ENCODE measurements at places on chromosomes 7 and 10.

- H3K27me3 ChIP-seq, result no peaks in the 10 kb centered on the region
- no peak overlapping the region for H3K27ac ChIP-seq
- no peaks in the 10 kb centered on the region for H3K36me3 ChIP-seq
- no peak for DNase-seq
- H3K4me1 ChIP-seq, result no peaks in the 10 kb centered on the region
Observed at GRCh38 chr10:10849306-10849705, 168.4 kb upstream of the CELF2 start.

DNA sequence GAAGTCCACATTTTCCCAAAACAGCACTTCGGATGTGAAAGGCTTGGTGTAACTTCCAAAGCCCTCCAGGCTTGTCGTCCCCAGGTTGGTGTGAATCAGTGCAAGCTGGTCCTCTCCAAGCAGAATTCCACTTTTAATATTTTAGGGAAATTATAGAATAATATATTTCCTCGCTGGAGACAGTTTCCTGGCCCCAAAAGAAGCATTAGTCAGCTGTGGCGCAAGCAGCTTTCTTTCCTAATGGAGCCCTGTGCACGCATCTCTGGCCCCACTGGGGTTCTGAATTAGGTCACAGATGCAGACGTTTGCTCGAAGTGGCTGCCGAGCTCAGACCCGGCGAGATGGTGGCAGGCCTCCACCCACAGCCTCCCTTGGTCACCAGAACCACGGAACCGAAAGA, 33.3 kb upstream of the MNX1 start:
- H3K27ac ChIP-seq, result no peak overlapping the region
- DNase-seq, result no peak
- H3K36me3 ChIP-seq, result no peaks in the 10 kb centered on the region
- no peaks in the 10 kb centered on the region for H3K4me1 ChIP-seq
- no peak overlapping the region for H3K4me3 ChIP-seq

- no peaks in the 10 kb centered on the region for H3K27me3 ChIP-seq
- no peaks in the 10 kb centered on the region for H3K4me1 ChIP-seq
- DNase-seq, result no peak
- no peak overlapping the region for H3K27ac ChIP-seq
Observed at GRCh38 chr7:16604054-16604453, 41.5 kb downstream of the ANKMY2 start.

- DNase-seq, result no peak
- no peaks in the 10 kb centered on the region for H3K27me3 ChIP-seq
- peaks cover 45% of the 10 kb centered on the region for H3K36me3 ChIP-seq
- H3K4me1 ChIP-seq, result no peaks in the 10 kb centered on the region
- no peak overlapping the region for H3K27ac ChIP-seq
Observed at GRCh38 chr7:99631295-99632109, 14.8 kb downstream of the ZSCAN25 start.

- no peaks in the 10 kb centered on the region for H3K27me3 ChIP-seq
- H3K27ac ChIP-seq, result no peak overlapping the region
- H3K4me1 ChIP-seq, result peaks cover 7% of the 10 kb centered on the region
- no peaks in the 10 kb centered on the region for H3K36me3 ChIP-seq
Observed at GRCh38 chr7:106736508-106737201, 75.7 kb upstream of the CCDC71L start.

DNA sequence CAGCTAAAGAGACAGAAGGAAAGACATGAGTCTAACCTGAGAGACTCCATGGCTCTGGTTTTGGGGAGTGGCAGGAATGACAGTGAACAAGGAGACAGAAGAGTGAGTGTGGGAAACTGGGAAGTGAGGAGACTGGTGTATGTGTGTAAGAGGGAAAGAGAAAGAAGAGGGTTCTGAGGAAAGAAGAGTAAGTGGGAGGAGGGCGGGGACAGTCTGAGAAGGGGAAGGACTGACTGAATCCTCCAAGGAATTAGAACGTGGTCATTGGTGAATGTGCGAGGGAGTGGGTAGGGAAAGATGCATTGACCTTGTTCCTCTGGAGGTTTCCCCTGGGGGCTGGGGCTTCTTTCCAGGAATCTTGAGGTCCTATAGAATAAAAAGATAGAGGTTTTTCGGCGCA, 26.6 kb downstream of the WNT8B start:
- no peak for DNase-seq
- no peak overlapping the region for H3K27ac ChIP-seq
- no peaks in the 10 kb centered on the region for H3K27me3 ChIP-seq
- peaks cover 32% of the 10 kb centered on the region for H3K36me3 ChIP-seq
- H3K4me3 ChIP-seq, result no peak overlapping the region

DNA sequence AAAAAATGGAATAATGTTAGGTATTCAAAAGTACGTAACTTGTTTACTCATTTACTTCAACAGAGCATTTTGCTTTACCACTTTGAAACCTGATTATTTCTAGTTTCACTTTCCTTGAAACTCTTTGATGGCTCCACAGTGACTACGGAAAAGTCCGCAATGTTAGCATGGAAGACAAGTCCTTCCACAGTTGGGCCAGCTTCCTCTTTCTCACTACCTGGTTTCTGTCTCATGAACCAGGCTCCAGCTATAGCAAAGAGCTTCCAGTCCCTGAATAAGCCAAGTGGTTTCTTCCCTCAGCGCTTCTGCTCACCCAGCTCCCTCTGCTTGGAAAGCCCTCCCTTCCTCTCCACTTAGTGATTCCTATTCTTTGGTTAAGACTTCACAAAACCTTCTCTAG, 44.8 kb upstream of the SLC16A12 start:
- H3K27ac ChIP-seq, result no peak overlapping the region
- DNase-seq, result no peak
- no peaks in the 10 kb centered on the region for H3K4me1 ChIP-seq
- H3K4me3 ChIP-seq, result no peak overlapping the region

DNA sequence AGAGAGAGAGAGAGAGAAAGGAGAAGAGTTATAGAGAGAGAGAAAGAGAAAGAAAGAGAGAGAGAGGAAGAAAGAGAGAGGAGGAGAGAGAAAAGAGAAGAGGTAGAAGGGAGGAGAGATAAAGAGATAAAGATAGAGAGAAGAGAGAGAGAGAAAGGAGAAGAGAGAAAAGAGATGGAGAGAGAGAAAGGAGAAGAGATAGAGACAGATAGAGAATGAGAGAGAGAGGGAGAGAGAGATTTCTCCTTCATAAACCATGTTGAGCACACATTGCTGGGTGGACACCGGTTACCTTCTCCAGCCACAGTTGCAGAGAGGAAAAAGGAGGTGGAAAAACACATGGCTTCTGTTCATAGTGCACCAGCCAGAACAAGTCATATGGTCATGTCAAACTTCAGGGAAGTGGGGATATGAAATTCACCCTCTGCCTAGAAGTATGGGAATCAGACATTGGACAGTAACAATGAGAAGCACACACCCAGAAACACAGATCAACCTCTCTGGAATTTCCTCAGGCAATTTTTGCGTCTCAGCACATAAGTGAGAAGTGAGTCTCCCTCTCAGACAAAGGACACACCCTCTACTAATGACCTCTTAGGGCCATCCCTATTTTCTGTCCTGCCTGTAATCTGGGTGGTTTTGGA, 172.5 kb upstream of the SVIL start:
- peaks cover 5% of the 10 kb centered on the region for H3K4me1 ChIP-seq
- H3K27ac ChIP-seq, result no peak overlapping the region
- DNase-seq, result no peak

DNA sequence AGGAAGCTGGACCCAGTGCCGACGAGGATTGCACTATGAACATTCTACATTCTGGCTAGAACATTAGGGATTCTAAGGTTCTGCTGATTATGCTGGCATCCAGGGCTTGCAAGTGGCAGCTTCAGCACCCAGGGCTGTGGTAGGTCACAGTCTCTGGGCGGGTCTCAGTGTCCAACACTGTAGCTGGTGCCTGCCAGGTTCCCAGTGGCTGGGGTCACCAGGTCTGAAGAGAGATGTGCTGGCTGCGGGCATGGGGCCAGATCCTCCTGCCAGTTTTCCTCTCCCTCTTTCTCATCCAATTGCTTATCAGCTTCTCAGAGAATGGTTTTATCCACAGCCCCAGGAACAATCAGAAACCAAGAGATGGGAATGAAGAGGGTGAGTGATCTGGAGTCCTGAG, at the start of gene PTTG1IP2:
PTTG1IP2 (plus strand) TSS at position 86 of the 400 bp plus-strand sequence; CDS start at position 234, 148 bp downstream.
- H3K27me3 ChIP-seq, result no peaks in the 10 kb centered on the region
- H3K4me3 ChIP-seq, result no peak within 1 kb of the TSS

DNA sequence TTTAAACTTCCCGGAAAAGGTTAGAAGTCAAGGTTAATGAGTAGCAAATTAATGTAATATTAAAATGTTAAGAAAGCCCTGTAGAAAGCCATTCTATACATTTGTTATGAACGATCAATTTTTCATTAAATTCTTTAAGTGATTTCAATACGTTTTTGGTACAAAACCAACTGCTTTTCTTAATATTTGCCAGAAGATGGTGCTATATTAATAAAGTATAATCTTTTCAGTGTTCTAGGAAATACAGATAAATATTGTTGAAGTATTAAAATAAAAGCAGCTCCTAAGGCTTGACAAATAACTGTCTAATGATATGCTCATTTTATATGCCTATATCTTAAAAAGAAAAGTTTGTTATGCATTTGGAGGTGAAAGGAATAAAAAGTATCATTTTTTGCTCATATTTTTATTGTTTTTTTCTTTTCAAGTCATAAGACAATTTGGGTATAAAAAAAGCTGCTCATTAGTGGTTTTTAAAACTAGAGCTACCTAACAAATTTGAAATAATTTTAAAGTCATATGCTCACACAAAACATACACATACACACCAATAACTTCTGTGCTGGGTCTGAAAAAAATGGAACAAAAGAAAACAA, 130.3 kb upstream of the POT1 start:
- no peak for DNase-seq
- H3K27ac ChIP-seq, result no peak overlapping the region
- no peaks in the 10 kb centered on the region for H3K27me3 ChIP-seq
- no peaks in the 10 kb centered on the region for H3K4me1 ChIP-seq
- H3K36me3 ChIP-seq, result no peaks in the 10 kb centered on the region

- H3K4me1 ChIP-seq, result peaks cover 10% of the 10 kb centered on the region
- H3K27me3 ChIP-seq, result no peaks in the 10 kb centered on the region
- no peak overlapping the region for H3K4me3 ChIP-seq
- DNase-seq, result no peak
- H3K36me3 ChIP-seq, result no peaks in the 10 kb centered on the region
Observed at GRCh38 chr10:96655461-96656197, 64.7 kb downstream of the PIK3AP1 start.

DNA sequence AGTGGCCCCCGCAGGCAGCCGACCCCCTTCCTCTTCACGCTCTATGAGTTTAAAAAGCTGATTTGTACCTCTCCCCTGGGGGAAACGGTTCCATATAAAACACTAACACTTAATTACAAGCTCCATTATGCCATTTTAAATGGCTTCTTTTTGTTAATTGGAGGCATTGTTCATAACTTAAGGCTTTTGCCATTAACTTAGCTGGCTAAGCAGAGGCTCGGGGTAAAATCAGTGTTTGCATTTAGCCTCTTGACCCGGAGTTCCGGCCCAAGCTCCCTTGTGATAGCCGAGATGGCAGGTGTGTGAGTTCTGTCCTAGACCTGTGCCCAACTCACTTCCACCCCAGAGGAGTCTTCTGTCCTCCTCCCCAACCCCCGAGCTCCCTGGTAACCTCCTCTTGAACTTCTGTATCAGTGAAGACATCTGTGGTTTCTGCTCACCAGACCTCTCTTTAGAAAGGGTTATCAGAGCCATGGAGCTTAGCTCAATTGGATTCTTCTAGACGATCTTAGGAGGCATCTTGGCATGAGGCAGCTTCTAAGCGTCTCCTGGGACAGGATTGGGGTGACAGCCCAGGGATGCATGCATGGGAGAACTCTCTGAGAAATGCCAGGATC, 34.2 kb upstream of the SH2B2 start:
- H3K27ac ChIP-seq, result no peak overlapping the region
- no peaks in the 10 kb centered on the region for H3K27me3 ChIP-seq
- no peaks in the 10 kb centered on the region for H3K4me1 ChIP-seq
- no peaks in the 10 kb centered on the region for H3K36me3 ChIP-seq
- DNase-seq, result no peak

GRCh38 chr7:134293002-134293740, 23.6 kb downstream of the SLC35B4 start:
- H3K4me1 ChIP-seq, result no peaks in the 10 kb centered on the region
- H3K27me3 ChIP-seq, result no peaks in the 10 kb centered on the region
- no peak overlapping the region for H3K27ac ChIP-seq
- no peak overlapping the region for H3K4me3 ChIP-seq

- no peak overlapping the region for H3K27ac ChIP-seq
- H3K36me3 ChIP-seq, result no peaks in the 10 kb centered on the region
- no peaks in the 10 kb centered on the region for H3K27me3 ChIP-seq
- no peak for DNase-seq
- H3K4me1 ChIP-seq, result no peaks in the 10 kb centered on the region
Observed at GRCh38 chr10:23556727-23557440, 118.0 kb downstream of the OTUD1 start.

DNA sequence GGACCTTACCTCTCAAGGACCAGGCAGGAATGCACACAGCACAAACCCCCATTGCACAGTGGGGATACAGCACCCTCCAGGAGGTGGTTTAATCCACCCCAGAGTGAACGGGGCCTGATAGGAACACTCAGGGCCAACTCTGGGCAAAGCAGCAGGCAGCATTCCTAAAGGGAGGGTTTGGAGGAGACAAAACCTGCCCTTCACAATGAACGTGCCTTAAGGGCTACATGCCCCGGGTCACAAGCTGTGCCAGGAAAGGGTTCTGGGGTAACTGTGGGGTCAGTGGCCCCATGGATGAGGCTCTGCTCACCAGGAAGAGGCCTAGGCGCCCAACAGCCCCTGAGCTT, 1.1 kb downstream of the GPRIN2 start:
- no peaks in the 10 kb centered on the region for H3K4me1 ChIP-seq
- no peaks in the 10 kb centered on the region for H3K36me3 ChIP-seq

- DNase-seq, result no peak
- H3K4me3 ChIP-seq, result no peak overlapping the region
Observed at GRCh38 chr10:101295261-101295660, 58.7 kb upstream of the BTRC start.
